ENCODE measurements at places on chromosomes 7 and 10.

DNA sequence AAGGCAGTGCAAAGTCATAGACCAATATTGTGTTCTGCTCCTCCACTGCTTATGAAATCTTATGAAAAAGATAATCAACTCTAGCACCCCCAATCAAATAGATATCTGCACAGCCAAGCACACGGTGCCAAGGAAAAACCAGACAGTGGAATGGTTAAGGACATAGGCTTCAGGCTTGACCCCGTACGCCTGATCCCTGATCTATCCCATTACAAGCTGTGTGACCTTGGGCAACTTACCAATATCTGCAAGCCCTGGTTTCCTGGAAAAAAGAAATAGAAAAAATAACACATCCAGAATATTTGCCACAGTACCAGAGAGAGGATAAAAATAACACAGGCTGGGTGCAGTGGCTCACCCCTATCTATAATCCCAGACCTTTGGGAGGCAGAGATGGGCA is 56.9 kb downstream of the GRB10 start:
- no peak for DNase-seq

GRCh38 chr10:62388328-62388727 is 14.2 kb downstream of the ZNF365 start:
- no peak for DNase-seq

GRCh38 chr7:437329-438251 is 82.1 kb downstream of the PDGFA start:
- DNase-seq: no peak

DNA sequence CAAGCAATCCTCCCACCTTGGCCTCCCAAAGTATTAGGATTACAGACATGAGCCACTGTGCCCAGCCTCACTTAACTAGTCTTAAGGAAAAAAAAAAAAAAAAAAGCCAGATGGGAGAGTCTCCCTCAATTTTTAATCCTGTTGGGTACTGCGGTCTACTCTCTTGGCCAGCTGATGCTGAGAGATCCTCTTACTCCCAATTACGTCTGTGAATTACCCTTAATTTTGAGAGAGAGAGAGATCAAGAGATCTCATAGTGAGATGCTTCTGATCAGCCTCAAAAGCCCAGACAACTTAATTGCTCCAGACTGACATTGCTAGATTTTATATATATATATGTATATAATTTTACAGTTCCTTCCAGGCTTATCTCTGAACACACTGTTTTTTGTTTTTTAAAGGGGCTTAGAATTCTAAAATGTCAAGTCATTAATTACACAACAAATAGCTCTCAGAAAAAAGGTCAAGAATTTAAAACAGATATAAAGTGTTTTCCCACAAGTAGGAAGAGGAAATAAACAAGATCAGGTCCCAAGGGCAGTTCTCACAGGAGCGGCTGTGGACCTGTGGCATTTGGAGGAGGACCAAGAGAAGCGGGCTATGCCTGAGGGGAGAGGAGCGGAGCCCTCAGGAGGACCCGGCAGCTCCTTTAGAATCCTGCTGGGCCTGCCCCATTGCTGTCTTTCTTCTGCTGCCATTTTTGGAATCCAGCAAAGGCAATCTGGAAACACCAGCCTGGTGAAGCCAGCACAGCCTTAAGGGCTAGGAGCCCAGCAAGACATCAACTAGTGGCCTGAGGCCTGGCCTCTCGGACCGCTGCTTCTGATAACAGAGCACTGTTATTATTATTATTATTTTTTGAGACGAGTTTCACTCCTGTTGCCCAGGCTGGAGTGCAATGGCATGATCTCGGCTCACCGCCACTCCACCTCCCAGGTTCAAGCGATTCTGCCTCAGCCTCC is 30.1 kb downstream of the DENND2A start:
- no peak for DNase-seq

DNA sequence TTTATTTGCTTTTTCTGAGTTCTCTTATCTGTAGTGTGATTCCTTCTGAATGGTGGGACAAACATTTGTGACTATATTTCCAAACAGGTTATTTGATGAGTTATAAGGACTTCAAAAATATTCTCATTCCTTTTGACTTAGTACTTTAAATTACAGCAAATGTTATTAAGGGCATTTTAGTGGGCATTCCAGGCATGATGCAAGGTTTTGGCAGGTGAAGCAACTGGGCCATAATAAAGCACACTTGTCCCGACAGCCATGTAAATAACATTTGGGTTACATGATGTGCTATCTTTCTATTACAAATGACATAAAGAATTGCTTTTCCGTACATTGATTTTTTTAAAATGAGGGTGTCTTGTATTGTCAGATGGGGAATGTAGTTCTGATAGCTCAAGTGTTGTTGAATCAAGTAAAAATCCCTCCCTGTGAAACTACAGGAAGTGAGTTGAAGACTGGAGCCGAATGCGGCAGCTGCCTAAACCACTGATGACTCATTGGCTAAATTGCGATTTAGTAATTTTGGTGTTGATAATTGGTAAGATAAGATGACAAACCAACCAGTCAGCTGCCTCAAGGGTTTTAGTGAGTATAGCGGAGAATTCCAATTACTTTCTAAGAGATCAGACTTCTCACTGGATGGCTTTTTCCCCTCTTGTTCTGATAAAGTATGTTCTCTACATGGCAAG is 231.3 kb upstream of the NPY start:
- no peak for DNase-seq

Measured in activated naive CD4-positive, alpha-beta T cell (primary cell).